Activated CD4-positive, alpha-beta T cell treated with anti-CD3 and anti-CD28 coated beads, Interleukin-2, amount 50 U/mL, for 16 hours (primary cell): ENCODE measurements at places on chromosomes 16 and 17.

- no peak for DNase-seq
Measured at GRCh38 chr16:1367486-1368174, 15.9 kb downstream of the GNPTG start.

- DNase-seq, result peak; percentile 42
Measured at GRCh38 chr16:12500771-12501170, 302.9 kb downstream of the CPPED1 start.

- DNase-seq, result no peak
Measured at GRCh38 chr16:10622036-10622921, 41.9 kb upstream of the EMP2 start.

DNA sequence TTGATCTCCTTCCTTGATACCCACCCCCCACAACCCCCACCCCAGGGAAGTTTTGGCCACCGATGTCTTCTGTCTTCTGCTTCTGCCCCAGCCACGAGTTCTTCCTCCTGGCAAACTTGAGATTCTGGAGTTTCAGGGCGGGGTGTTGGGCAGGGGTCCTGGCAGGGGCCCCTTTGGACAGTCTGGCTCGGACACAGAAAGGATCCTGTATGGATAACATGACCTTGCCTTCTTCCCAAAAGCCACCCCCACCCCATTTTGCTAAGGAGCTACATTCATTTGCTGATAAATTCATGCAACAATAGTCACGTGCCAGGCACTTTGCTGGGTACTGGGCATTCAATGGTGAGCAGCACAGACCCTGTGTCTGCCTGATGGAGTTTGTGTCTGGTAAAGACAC lies 5.9 kb upstream of the COL1A1 start:
- DNase-seq, result no peak

- DNase-seq, result no peak
Measured at GRCh38 chr17:57357830-57358430, 101.6 kb downstream of the MSI2 start.

DNA sequence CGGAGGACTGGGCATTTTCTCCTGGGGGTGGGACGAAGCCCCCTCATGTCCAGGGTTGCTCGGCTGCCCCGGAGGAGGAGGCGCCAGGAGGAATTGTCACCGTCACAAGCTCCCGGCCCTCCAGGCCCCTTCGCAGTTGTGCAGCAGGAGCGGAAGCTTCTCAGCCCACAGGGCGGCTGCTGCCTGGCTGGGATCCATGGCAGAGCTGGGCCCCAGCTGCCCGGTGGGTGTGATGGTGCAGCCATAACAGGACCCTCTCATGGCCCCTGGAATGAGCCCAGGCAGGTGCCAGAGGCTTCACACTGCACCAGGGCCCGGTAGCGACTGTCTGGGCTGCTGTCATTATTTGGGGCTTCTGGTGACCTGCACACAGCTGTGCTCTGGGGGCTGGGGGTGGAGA lies 54.9 kb upstream of the GNG13 start:
- no peak for DNase-seq

GRCh38 chr16:75491876-75492275 lies 3.4 kb downstream of the CHST6 start:
- no peak for DNase-seq

DNA sequence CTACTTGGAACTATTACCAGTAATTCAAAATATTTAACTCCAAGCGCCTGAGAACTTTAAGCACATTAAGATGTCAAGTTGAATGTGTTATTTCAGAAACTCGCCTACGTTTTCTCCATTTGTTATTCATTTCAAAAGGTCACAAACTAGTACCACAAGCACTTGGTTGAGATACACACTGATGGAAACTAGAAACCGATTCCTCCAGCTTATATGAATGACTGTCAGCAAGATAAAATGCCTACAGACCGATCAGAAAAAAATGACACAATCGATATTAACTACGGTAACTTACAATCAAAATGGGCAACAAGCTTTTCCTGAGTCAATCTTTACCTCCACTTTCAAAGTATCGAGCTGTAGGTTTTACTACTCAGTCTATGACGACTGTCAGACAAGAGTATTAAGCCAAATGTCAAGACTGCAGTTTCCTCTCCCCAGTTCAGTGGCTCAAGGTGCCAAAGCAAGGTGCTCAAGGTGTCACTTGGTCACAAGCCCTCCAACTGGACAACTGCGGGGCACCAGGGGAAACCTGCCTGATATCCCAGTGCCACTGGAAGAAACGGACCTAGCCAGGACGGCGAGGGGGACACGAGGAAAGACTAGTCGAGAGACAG lies 678 bp downstream of the SRP68 start:
- peak; percentile 54 for DNase-seq

GRCh38 chr16:89317101-89317671 lies 99.7 kb downstream of the ZNF778 start:
- no peak for DNase-seq

DNA sequence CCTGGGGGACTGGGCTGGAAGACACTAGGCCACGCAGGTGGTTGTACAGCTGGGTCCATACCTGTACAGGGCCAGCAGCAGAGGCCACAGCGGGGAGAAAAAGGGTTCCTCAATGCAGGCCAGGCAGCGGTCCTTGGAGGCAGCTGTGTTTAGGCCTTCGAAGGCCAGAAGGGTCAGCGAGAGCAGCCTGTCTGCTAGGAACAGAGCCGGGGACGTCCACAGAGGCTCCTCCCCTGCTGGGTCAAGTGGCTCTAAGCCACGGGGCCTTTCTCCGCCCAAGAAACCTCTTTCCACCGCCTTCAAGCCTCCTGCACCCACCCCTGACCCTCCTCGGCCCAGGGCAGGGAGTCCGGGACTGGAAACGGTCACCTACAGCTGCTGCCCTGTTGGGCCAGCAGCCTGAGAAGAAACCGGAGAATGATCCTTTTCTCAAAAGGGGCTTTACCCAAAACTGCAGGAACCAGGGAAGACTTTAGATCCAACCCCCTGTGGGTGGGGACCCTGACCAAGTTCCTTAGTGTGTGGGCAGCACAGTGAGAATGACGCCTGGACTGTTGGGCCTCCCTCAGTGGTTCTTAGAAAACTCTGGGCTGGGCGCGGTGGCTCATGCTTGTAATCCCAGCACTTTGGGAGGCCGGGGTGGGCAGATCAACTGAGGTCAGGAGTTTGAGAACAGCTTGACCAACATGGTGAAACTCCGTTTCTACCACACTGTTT lies 8.4 kb upstream of the SPATA2L start:
- DNase-seq, result no peak

DNA sequence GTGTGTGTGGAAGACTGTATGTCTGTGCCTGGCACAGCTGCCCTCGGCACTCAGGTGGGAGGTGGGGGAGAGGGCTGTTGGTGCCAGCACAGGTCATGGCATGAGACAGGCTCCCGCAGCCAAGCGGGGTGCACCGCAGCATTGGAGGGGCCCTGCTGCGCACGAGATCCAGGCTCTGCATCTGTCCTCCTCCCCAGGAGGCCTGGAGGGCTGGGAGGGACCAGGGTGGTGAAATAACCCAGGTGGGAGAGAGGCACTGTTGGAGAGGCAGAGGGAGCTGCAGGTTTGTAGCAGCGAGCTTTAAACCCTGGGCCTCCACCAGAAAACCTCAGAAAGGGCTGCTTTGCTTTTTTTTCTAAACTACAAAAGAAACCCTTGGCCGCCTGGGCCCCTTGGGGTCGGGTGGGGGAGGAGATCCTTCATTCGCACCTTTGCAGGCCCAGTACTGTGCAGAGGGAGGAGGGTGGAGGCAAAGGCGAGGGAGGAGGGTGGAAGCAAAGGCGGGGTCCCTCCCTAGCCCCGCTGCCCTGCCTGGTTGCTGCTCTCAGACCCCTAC lies 241.7 kb downstream of the SEC14L1 start:
- no peak for DNase-seq

GRCh38 chr16:88264641-88265285 lies 118.0 kb upstream of the ZNF469 start:
- DNase-seq, result peak; percentile 91

GRCh38 chr17:6457688-6458459 lies 13.6 kb downstream of the PIMREG start:
- DNase-seq, result no peak

GRCh38 chr17:76082326-76083251 lies 3.6 kb downstream of the ZACN start:
- no peak for DNase-seq

GRCh38 chr16:19116711-19117449 lies 3.1 kb downstream of the ITPRIPL2 start:
- peak; percentile 21 for DNase-seq

DNA sequence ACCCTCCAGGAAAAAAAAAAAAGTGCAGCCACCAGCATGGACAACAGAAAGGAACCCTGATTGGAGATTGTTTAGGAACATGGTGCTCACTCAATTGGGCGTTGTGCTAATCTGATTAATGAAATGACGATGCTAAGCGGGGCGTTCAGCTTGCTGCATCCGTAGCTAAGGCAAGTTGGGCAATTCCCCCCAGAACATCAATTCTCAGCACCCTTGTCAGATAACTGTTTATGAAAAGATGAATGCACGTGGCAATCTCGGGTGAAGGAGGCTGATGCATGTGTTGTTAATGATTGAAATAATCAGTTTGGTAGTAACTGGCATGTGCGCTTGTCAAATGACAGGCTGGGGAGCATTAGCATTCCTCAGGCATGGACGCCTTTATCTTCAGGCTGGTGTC lies 57.0 kb downstream of the HS3ST3A1 start:
- DNase-seq, result no peak

DNA sequence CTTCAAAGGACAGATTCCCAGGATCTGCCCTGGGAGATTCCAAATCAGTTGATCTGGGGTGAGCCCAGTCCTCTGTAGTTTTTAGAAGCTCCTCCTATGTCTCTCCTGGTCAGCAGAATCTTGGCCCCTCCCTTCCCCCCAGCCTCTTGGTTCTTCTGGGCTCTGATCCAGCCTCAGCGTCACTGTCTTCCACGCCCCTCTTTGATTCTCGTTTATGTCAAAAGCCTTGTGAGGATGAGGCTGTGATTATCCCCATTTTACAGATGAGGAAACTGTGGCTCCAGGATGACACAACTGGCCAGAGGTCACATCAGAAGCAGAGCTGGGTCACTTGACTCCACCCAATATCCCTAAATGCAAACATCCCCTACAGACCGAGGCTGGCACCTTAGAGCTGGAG lies 840 bp upstream of the CDH5 start:
- DNase-seq, result no peak

DNA sequence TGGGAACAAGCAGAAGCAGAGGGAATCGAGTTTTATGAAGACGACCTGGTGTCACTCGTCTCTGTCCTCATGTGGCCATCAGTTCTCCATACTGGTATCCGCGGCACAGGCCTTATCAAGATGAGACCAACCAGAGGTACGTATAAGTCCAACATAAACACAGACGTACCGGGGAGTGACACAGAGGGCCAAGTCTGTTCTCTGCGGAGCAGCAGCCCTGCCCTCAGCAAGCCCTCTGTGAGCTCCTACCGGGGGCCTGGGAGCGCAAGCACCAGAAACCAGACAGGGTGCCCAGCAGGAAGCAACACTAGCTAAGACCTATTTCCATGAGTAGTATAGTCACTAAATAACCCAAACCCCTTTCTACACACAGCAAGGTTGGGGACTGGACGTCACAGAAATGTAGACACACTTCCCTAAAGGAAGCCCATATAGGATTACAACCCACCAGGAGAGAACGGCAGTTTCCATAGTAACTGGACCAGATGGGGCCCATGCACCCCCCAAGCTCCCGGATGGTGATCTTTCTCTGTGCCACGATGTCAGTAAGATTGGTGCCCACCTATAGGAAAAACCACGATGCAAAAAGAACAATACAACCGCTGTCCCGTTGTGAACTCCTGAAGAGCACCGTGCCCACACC lies 911 bp downstream of the ARL16 start:
- no peak for DNase-seq

- DNase-seq, result no peak
Measured at GRCh38 chr16:19848756-19849155, 35.9 kb downstream of the GPRC5B start.

- no peak for DNase-seq
Measured at GRCh38 chr17:266701-267667, 85.5 kb upstream of the DOC2B start.

DNA sequence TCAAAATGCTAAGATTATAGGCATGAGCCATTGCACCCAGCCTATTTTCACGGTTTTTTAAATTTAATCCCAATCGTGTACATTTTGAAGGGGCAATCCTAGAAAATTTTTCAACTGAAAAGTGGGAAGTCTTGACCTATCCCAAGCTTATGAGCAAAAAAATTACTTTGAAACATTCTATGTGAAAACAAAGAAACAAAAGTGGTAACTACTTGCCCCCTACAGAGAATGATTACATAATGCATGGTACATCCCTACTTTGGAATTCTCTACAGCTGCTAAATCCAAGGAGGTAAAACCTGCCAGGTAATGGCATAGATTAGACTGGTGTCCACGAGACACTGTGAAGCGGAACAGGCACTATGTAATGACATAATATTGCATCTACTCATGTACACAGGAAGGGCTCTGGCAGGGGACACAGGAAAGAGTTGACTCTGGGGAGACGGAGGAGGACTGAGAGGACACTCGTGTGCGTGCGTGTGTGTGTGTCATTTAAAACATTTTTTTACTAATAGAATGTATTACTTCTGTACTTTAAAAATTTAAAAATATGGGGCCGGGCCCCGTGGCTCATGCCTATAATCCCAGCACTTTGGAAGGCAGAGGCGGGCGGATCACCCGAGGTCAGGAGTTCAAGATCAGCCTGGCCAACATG lies 15.7 kb downstream of the ASGR2 start:
- no peak for DNase-seq

DNA sequence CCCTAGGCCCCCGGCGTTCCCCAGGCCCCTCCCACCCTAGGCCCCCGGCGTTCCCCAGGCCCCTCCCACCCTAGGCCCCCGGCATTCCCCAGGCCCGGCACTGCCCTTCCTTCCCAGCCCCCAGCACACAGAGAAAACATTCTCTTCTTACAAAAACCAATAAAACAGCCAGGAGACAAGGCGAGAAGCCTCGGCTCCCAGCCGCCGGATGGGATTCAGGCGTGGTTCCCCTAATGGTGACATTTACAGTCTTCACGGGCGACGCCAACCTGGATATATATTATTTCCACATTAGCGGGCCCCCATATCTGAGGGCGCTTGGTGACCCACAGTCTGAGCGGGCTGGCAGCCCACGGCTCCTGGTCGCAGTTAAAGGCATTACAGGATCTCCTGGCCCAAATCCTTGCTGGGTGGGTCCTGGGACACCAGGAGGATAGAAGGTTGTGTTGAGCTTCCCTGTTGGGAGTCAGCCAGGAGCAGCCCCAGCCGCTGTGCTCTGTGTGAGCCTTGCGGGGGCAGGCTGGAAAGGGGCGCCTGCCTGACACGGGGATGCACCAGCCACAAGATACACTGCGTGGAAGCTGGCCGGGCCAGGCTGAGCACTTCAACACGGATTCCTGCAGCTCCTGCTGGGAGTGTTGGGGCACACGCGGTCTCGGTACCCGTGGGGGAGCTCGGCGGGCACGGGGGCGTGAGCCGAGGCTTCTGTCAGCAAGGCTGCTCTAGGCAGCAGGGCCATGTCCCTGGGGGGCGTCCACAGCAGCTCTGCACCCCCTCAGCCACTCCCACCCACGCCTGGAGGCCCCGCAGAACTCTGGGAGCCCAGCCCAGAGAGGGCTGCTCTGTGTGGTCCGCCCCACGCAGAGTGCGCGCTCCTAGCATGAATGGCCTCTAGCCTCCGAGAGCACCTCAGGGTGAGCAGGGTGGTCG lies 83.7 kb downstream of the LMF1 start:
- no peak for DNase-seq
